ENCODE measurements at places on chromosomes 3 and 15. TPM values are rescaled to one million over a fixed set of nuclear protein-coding genes. Genes with fewer than 3 reads are reported as not detected.

Gene SATB1
- total RNA-seq = 49.0 TPM

Gene GHRL
- total RNA-seq = 0.87 TPM

Gene SCAANT1
- not detected for total RNA-seq

Gene STAC
- total RNA-seq = 0.25 TPM

Gene FOXL2
- not detected for total RNA-seq

Gene RIOX2
- total RNA-seq = 14.5 TPM

Gene P2RY13
- total RNA-seq = 0.26 TPM

Gene PPP2R3A
- total RNA-seq = 120 TPM

Gene LEKR1
- total RNA-seq = 0.57 TPM

Gene LEO1
- 8.5 TPM for total RNA-seq

Gene MYL3
- total RNA-seq = 9,796 TPM

Gene AGTR1
- total RNA-seq = 0.59 TPM

Gene DAPK2
- 62.6 TPM for total RNA-seq

Gene COX5A
- total RNA-seq = 1,287 TPM

Gene CD80
- total RNA-seq = not detected

Gene PFN2
- total RNA-seq = 63.9 TPM

Gene PCOLCE2
- total RNA-seq = 67.4 TPM

Gene CADPS
- total RNA-seq = 25.1 TPM

Gene MINAR1
- total RNA-seq = 0.08 TPM

Gene MME
- 8.6 TPM for total RNA-seq

Gene SIDT1
- 0.81 TPM for total RNA-seq

Gene NR2F2
- total RNA-seq = 31.7 TPM

Gene IQCH
- total RNA-seq = 1.3 TPM

Gene KLHL40
- 0.88 TPM for total RNA-seq

Gene LOXL1
- 18.8 TPM for total RNA-seq

Gene CNTN6
- total RNA-seq = 0.22 TPM

Gene HTR3E
- not detected for total RNA-seq

Gene GOLGA8T
- total RNA-seq = not detected

Gene SAMMSON
- not detected for total RNA-seq

Gene CNTN4
- total RNA-seq = 4.7 TPM

Gene KIF7
- total RNA-seq = 3.1 TPM

Gene SV2B
- total RNA-seq = 1.3 TPM

Gene SLC7A14
- not detected for total RNA-seq

Gene ROBO2
- total RNA-seq = 0.34 TPM

Gene ACVR2B
- total RNA-seq = 6.2 TPM

Gene SEMA5B
- 12.5 TPM for total RNA-seq

Gene DMXL2
- total RNA-seq = 6.2 TPM

Gene SERPINI2
- not detected for total RNA-seq

Gene GOLGA8R
- 3.5 TPM for total RNA-seq

Gene LMOD3
- total RNA-seq = 194 TPM
